Right renal cortex interstitium (tissue), 3 donors: ENCODE measurements at places on chromosomes 11 and 22. TPM values are rescaled to one million over a fixed set of nuclear protein-coding genes. Genes with fewer than 3 reads are reported as not detected.

BTG4 gene
- polyA plus RNA-seq: not detected

GAL gene
- polyA plus RNA-seq: not detected

DNA sequence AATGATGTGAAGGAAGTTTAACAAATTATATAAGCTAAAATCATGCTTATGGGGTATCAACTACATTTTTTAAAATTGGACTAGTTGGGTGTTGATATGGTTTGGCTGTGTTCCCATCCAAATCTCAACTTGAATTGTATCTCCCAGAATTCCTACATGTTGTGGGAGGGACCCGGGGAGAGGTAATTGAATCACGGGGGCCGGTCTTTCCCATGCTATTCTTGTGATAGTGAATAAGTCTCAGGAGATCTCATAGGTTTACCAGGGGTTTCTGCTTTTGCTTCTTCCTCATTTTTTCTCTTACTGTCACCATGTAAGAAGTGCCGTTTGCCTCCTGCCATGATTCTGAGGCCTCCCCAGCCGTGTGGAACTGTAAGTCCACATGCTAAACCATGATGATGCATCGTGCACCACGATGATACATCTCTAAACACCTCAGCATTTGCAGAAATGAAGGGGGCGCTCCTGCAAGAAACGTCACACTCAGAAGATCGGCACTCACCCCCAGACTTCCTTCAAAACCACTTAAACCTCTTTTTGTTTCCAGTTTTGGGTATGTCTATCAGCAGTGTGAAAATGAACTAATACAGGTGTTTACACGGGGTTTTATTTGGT is 340.0 kb downstream of the SHANK2 start:
- no peak for DNase-seq

- no peak for DNase-seq
Observed at GRCh38 chr11:36454941-36455631, 55.0 kb downstream of the TRAF6 start.

GRCh38 chr11:83361831-83362230 is 75.7 kb upstream of the CCDC90B start:
- DNase-seq: no peak

- DNase-seq: no peak
Observed at GRCh38 chr11:46675288-46675851, 25.0 kb downstream of the ARHGAP1 start.
